ENCODE measurements at places on chromosomes 4 and X.
A peak's percentile ranks its signal among the peaks of the same experiment; 100 is the strongest.

GRCh38 chr4:99447079-99447478 is 11.9 kb upstream of the ADH7 start:
- DNase-seq: peak; percentile 45

GRCh38 chrX:119989905-119990555 is 46.5 kb upstream of the NKAP start:
- DNase-seq: no peak

- no peak for DNase-seq
Measured at GRCh38 chrX:12693754-12694153, 97.5 kb upstream of the PRPS2 start.

DNA sequence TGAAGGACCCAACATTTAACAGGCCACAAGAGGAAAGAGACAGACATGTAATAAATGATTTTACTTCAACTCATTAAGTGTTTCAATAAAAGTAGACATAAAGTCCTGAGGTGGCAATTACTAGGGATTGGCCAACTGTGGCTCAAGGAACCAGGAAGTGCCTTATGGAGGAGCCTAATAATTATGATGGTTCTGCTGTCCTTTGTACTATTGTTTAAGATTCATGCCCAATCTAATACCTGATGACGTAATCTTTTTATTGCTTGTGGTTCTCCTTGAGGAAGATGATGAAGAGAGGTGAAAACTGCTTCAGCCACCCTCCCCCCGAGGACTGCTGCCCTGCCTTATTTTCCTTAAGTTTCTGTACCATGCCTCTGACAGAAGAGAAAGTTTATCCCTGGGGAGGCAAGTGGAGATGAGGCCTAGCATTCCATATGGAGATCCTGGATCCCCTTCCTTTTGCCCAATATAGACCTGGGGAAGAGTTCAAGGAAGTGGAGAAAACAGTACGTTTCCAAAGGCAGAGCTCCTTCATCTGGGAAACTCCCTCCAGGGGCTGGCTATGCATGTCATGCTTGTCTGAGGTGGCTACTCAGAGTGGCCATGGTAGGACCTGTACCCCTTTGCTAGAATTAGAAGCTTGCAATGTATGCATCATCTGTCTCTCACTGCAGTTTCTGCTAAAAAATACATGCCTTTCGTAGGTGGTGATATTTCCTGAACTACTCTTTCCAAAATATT is 56.8 kb upstream of the FAT1 start:
- no peak for DNase-seq

GRCh38 chr4:104826171-104826570 is 320.5 kb upstream of the TET2 start:
- no peak for DNase-seq
